ENCODE measurements at places on chromosomes 13 and 19.

DNA sequence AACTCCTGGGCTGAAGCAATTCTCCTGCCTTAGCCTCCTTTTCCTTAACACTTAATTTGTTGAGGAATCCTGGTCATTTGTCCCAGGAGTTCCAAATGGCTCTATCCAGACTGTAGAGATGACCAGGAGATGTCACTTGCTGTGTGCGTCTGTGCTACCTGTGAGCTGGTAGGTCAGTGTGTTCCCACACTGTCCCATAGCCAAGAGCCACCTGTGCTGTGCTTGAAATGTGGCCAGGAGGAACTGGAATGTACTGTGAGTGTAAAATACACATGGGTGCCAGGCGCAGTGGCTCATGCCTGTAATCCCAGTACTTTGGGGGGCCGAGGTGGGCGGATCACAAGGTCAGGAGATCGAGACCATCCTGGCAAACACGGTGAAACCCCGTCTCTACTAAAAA lies 29.4 kb upstream of the KDM4B start:
- DNase-seq = no peak

DNA sequence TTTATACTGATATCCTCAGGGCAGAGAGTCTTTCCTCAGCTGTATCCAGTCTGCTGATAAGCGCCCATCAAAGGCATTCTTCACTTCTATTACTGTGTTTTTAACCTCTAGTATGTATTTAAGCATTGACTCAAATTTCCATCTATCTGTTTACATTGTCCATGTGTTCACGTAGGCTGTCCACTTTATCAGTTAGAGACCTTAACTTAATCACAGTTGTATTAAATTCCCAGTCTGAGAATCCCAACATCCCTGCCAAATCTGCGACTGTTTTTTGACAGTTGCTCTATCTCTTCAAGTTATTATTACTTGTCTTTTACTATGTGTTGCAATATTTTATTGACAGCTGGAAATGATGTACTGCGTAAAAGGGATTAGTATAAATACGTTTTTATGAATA lies 1613.7 kb upstream of the MIR17HG start:
- no peak for DNase-seq

- DNase-seq = peak; percentile 27
Observed at GRCh38 chr13:110713981-110714796, 689 bp downstream of the ING1 start.

DNA sequence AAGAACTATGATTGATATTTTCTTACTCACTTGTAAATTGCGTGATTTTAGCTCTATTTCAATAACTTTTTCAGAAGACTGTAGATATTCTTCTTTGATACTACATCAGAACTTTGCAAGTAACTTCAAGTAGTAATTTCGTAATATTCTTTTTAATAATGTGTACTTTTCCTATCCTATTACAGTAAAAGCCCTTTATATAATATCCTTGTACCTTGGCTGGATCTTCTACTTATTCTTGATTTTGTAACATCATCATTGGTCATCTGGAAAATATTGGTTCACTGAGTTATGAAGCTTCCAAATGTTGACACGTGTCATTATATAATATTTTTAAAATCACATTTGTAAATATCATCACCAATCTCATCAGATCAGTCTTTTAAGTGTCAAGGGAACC lies 32.4 kb downstream of the POLR1D start:
- DNase-seq = no peak

- no peak for DNase-seq
Observed at GRCh38 chr13:62280590-62280989, 864.9 kb upstream of the PCDH20 start.

DNA sequence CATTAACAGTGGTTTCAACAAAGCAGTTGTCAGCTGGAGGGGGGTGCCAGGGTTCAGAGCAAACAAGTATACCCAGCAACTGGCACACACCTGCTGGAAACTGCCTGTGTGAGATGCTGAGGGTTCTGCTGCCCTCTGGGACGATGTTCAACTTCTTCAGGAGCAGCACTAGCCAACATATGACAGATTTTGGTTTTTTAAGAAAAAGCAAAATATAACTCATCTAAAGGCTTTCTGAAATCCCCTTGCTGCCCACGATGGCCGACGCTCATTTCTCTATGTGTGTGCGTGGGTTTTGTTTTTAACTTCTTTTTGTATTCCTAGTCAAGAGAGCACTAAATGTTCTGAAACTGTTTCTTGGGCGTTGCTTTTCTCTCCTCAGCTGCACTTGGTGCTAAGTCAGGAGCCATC lies 79.9 kb downstream of the MRPL57 start:
- no peak for DNase-seq

DNA sequence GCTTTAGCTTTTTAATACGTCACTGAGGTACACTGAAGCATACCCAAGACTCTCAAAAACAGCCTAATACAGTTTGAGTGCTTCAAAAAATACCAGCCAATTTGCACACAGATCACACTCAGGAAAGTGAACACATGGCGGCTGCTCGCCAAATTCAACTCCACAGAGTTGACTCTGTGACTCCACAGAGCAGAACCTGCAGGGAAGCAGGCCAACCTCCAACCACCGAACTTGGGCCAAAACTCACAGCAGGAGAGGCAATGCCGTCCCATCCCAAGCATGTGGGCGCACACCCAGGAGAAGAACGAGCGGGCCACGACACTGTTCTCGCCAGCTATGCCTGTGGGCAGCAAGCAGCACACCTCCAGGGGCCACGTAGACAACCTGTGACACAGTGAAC lies 21.1 kb downstream of the ELL start:
- no peak for DNase-seq

DNA sequence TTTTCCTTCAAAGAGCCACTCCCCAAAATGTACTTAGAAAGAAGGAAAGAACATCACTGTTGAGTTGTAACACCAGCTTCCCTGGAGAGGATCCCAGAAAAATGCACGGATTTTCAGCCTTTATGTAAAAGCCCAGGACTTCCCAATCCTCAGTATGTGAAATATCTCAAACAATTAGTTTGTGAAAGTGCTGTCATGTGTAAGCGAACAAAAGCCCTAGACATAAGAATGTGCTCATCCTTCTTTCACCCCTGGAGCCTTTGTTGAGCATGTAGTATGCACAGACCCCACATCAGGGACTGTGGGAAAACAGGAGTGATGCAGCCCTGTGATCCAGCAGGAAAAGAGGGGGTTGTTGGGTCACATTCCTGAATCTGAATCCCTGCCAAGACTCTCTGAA lies 441.4 kb upstream of the ZNF507 start:
- DNase-seq = no peak

- DNase-seq = no peak
Observed at GRCh38 chr19:17522988-17523872, 11.8 kb downstream of the PGLS start.

DNA sequence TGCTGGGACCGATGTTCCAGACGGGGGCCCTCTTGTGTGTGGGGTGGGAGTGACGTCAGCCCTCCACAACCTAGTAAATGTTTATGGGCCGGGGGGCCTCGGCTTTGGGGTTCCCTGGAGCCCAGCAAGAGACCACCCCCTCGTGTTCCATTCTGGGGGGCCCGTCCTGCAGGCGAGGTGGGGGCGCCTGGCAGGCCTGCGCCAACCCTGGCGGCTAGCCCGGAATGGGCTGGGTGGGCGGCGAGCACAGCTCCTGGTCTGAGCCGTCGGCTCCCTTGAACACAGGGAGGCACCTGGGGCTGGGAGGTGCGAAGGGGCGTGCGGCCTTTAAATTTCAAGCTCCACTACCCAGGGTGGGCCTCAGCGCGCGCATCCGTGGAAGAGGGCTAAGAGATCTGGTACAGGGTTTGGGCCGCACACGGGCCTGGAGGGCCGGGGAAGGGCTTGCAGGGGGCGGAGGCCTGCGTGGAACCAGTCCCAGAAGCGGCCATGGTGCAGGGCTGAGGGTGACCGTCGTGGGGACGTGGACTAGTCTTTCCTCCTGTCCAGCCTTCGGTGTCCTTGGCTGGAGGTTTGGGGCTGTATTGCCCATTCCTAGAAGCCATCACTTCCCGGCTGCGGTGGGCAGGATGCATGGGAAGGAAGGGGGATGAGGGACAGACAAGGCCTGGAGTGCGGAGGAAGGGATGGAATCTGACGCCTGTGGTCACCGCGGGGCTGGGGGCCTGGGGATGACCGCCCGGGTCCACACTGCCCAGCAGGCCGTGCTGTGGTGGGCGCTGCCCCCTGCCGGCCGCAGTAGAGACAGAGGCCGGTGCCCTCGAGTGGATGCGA lies 11.4 kb downstream of the NDUFA11 start:
- peak; percentile 19 for DNase-seq

GRCh38 chr19:50047671-50048070 lies 21.9 kb downstream of the ZNF473 start:
- DNase-seq = no peak

GRCh38 chr19:41308450-41309179 lies 1.4 kb upstream of the CCDC97 start:
- DNase-seq = peak; percentile 91

DNA sequence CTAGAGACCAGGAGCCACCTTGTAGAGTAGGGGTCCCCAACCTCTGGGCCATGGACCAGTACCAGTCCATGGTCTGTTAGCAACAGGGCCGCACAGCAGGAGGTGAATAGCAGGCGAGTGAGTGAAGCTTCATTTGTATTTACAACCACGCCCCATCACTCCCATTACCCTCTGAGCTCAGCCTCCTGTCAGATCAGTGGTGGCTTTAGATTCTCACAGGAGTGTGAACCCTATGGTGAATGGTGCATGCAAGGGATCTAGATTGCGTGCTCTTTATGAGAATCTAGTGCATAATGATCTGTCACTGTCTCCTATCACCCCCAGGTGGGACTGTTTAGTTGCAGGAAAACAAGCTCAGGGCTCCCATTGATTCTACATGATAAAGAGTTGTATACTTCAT lies 303.6 kb downstream of the KCNRG start:
- peak; percentile 2 for DNase-seq

DNA sequence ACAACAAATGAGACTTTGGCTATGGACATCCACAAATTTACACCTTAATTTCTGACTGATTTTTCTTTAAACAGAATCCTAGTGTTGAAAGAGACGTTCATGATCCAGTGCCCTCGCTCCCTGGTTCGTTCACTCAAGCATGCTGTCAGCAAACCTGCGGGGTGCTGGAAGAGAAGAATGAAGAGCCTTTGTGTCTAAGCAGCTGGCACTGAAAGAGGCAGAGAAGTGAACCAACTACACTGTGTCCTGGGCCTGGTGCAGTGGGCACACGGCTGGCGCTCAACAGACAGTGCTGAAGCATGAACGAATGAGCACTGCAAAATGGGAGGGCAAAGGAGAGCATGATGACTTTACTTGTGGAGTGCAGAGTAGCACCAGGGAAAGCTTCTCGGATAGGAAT lies 46.8 kb downstream of the MIPEP start:
- no peak for DNase-seq

- no peak for DNase-seq
Observed at GRCh38 chr19:2625434-2625833, 77.1 kb downstream of the GNG7 start.

DNA sequence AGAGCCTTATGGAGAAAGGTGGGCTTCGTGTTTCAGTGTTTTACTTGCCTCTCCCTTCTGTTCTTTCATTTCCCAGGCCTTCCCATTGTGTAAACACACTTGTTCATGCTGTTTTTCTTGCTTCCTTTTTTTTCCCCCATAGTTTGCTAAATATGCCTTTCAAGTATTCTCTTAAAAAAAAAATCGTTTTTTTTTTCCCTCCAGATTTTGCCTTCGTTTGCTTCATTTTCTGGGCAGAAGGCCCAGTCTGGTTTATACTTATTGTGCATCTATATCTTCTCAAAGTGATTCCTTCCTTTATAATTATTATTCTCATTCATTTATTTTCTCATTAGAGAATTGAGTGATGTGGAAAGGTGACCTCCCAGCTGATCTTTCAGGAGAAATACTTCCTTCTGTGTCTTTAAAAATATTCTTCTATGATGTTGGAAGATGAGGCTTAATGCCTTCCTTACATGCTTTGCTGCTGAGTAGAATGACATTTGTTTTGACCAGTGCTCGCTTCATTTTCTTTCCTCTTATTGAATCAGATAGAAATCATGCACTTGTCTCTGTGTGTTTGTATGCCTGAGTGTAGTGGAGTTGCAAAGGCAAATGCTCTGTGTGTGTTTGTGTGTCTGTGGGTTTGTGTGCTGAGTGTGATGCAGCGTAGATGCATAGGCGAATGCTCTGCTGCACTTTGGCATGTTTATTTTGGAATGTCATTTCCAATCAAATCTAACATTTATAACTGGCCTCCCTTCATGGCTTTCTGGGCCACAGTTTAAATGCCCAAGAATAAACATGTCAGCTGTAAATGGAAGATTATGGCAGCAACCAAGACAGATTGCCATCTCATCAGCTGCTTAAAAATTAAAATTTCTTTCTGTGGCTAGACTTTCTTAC lies 591.4 kb downstream of the FGF9 start:
- no peak for DNase-seq

GRCh38 chr19:38425810-38426466 lies at the start of gene RASGRP4:
RASGRP4 (minus strand) TSS chr19:38426219; CDS start chr19:38426091, 128 bp downstream.
- DNase-seq = no peak

DNA sequence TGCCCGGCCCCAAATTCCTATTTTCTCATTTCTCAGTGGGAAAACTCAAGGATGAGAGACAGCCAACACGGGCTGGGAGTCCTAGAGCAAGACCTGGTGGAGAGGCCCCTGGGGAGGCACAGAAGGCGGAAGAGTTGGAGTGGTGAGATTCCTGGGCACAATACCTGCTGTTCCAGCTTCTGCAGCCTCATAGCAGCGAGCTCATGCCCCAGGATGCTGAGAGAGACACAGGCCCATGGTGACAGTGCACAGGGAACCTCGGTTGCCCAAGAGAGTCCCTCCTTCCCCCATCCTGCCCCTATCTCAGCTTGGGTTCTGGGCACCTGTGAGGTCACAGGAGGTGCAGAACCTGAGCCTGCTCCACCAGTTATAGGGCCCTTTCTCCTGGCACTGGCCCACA lies 1.4 kb downstream of the TULP2 start:
- DNase-seq = no peak

DNA sequence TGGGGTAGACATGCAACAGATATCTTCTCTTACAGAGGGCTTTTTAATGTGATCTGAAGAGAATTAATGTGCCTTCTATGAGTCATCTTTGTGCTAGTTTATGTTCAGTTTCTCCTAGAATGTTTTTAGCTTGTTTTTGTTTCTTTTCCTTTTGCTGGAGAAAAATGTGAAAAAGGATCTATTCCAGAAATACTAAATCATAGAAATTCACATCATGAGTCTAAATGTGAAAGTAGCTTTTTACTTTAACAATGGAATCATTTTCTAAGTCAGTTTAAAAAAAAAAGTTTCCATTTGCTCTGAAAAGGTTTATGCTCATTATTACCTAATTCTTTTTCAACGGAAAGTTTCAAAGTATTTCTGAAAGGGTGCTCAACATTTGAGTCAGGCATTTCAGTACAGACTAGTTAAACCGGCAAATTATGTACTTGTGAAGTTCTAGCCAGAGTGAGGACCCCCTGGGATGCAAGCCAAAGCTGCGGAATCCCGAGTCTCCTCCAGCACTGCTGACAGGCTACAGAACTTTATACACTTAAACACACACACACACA lies 72.9 kb downstream of the SPATA13 start:
- no peak for DNase-seq

GRCh38 chr13:25149711-25150110 lies 22.4 kb downstream of the AMER2 start:
- no peak for DNase-seq

Data from Caki2 (cell line).